ENCODE measurements at places on chromosomes 3 and 15. TPM values are rescaled to one million over a fixed set of nuclear protein-coding genes. Genes with fewer than 3 reads are reported as not detected.
A peak's percentile ranks its signal among the peaks of the same experiment; 100 is the strongest.

GRCh38 chr3:73255609-73256029, 194.2 kb downstream of the EBLN2 start:
- peak; percentile 45 for DNase-seq

DNA sequence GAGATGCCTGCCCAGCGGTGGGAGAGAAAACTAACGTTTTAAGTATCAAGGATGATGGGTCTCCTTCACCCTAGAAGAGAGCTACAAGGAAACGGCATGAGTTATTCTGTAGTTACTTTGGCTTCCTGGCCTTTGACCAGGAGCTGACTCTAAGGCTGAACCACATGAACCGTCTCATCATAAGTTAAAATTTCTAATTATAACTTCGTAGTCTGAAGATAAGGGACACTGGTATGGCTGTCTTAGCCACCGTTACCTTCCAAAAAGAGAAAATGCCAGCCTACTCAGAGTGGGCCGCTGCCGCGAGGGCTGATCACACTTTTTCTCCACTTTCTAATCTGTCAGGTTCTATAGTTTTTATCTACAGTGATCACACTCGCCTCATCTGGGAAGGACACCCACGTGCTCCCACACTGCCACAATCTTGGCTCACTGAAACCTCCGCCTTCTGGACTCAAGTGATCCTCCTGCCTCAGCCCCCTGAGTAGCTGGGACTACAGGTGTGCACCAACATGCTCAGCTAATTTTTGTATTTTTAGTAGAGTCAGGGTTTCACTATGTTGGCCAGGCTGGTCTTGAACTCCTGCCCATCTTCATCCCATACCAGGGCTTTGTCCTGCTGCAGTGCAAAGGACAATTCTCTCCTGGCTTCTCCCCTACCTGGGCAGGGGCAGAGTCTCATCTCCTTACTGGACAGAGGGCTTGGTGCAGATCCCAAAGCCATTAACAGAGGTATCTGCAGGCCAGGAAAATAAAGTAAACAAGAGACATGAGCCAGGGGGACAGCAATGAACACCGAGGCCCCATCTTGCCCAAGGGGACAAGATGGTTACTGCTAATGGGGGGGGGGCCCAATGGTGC, 73.4 kb downstream of the RFTN1 start:
- DNase-seq = no peak

DNA sequence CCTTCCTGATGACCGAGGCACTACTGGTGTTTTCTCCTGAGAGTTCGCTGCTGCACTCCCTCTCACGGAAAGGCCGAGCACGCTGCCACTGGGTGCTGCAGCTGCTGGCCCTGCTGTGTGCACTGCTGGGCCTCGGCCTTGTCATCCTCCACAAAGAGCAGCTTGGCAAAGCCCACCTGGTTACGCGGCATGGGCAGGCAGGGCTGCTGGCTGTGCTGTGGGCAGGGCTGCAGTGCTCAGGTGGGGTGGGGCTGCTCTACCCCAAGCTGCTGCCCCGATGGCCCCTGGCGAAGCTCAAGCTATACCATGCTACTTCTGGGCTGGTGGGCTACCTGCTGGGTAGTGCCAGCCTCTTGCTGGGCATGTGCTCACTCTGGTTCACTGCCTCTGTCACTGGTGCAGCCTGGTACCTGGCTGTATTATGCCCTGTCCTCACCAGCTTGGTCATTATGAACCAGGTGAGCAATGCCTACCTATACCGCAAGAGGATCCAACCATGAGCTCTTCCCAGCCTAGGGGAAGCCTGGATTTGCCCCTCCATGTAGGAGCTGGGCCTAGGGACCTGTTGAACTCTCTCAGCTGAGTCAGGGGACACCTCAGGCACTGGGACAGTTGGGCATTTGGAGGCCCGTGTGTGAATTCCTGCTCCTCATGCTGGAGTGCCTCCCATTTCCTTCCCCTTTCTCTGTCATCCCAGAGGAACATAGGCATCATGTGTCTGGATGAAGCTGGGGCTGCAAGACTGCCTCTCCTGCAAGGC, 2.8 kb downstream of the CYB561D2 start:
- DNase-seq = no peak

SLCO3A1 gene
- total RNA-seq = 1.8 TPM

- DNase-seq = no peak
Observed at GRCh38 chr3:136626493-136626892, 125.7 kb downstream of the STAG1 start.

DNA sequence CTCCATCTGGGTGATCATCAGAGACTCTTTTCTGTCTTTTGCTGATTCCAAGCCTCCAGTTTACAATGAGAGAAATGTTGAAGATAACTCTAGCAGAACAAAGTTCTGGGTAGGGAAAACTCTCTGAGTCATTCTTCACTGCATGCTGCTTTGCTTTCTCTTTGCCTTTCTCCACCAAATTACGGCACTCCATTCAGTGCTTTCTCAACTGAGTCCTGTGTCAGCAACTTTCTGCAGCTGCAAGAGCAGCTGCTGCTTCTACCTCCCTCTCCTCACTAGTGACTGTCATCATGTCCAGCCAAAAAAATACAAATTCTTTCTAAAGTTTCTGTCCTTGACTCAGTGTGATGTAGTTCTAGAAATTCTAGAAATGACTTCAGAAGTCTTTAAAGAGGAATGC, 953.8 kb downstream of the IGSF11 start:
- no peak for DNase-seq

SPTBN5 gene
- total RNA-seq = under 0.01 TPM

Data from M059J (cell line).